ENCODE measurements at places on chromosomes 1 and 21.

DNA sequence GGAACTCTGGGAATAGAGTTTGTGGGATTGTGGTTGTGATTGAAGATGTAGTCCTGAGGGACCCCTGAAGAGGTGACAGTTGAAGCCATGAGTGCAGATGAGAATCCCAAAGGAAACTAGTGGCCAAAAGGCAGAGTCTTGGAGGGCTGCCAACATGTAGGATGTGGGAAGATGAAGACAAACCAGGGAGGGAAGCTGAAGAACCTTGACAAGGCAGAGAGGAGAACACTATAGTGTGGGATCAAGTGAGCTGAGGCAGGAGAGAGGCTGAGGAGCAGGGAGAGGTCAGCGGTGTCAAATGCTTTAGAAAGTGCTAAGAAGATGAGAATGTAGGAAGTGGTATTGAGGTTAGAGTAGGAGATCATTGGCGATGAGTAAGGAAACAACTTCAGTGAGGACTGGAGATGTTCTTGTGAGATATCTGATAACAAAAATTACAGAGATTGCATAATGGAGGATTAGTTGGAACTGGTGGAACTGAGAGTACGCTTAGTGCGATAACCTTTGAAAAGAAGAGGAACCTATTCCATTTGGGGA is 88.5 kb upstream of the VCAM1 start:
- no peak for DNase-seq

DNA sequence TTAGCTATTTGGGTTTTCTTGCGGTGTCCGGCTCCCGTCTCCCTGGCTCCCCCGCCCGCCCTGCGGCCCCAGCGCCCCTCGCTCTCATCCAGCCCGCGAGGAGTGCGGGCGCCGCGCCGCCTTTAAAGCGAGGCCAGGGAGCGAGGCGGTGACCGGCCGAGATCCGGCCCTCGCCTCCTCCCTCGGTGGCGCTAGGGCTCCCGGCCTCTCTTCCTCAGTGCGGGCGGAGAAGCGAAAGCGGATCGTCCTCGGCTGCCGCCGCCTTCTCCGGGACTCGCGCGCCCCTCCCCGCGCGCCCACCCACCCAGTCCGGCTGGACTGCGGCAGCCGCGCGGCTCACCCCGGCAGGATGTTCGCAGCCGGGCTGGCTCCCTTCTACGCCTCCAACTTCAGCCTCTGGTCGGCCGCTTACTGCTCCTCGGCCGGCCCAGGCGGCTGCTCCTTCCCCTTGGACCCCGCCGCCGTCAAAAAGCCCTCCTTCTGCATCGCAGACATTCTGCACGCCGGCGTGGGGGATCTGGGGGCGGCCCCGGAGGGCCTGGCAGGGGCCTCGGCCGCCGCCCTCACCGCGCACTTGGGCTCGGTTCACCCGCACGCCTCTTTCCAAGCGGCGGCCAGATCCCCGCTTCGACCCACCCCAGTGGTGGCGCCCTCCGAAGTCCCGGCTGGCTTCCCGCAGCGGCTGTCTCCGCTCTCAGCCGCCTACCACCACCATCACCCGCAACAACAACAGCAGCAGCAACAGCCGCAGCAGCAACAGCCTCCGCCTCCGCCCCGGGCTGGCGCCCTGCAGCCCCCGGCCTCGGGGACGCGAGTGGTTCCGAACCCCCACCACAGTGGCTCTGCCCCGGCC is 492 bp downstream of the HLX start:
- peak; percentile 55 for DNase-seq

DNA sequence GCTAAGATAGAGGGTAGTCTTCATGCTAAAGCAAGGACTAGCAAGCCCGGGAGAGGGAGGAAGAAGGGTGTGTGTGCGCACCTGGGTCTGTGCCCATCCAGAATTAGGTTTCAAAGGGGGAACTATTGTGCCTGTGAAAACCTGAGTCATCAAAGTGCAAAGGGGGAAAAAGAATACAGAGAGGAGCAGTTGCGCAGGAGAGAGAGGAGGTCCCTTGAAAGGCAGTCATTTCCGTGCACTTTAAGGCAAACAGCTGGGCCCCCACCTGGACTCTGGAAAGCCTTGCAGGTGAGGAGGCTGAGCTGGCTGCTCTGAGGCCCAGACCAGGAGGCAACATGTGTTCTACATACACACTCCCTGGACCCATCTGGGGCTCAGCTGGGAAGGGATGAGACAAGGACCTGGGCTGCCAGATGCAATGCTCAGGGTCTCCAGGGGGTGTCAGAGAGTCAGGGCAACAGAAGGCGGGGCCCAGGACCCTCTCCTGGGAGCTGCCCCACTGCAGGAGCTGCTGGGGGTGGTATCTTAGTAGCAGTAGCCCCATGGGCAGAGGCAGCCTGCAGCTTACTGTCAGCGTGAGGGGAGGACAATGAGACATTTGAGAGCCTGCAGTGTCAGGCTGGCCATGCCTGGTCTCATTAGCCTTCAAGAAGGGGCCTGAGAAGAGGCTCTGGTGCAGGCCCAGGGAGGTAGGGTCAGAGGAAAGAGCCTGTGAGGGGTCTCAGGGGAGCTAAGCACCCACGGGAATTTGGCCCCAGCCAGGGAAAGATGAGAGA is 14.3 kb downstream of the PROK1 start:
- no peak for DNase-seq

DNA sequence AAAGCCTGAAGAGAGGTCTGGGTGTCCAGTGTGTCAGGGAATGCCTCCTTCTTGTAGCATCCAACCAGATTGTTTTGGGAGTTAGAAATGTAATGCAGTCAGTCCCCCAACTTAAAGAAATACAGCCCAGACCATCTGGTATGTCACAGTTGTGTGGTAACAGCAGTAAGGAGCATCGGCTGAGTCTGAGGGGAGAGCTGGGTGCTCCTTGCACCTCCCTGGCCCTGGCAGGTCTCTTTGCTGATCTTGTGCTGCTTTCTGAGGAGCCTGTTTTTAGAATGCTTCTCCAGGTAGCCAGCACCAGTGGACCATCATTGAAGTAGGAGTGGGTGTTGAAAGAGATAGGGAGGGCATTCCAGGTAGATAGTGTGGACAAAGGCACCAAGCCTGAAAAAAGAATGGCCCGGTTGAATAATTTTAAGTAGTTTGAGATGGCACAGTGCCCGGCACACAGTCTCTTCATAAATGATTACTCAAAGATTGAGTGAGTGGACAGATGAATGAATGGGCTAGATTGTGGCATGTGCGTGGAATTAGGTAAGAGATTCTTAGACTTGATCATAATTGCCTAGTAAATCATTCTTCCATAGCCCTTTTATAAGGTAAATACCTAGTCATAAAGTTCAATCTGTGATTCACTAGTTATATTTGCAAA is 46.5 kb downstream of the LAMC1 start:
- DNase-seq = no peak

GRCh38 chr21:43691086-43691795 is 27.7 kb upstream of the PDXK start:
- DNase-seq = no peak

DNA sequence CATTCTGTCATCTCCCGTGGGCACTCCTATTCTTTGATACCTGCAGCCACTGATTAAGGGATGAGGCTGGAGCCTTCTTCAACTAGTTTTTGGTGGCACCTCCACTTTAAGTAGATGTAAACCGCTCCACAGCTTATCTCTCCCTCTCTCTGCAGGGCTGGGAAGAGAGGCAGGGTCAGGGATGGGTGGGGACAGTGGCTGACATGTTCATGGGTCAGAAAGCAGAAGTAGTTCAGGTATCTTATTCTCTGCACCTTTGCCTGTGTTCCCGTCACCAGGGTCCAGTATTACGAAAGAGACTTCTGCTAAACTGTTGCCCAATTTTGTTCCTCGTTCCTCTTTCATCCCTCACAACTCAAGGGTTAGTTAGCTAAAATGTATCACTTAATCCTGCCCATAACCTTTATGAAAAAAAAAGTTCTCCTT is 51.7 kb upstream of the EDEM3 start:
- no peak for DNase-seq

DNA sequence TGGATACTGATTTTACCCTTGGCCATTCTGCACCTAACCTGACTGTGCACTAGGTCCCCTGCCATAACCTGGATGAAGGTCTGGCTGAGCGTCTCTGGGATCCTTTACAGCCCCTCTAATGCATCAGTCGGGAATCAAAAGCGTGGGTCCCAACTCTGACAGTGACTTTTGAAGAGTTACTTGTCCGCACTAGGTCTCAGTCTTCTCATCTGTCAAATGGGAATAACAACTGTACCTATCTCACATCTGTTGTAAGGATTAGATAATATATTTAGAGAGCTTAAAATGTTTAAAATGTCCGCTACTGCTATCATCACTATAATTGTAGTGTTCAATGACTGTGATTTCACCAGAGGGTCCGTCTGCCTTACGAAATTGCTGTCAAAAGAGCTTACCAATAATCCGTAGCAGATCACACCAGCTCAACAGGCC is 746 bp downstream of the TADA1 start:
- no peak for DNase-seq

- no peak for DNase-seq
Observed at GRCh38 chr1:91799863-91800262, 86.1 kb downstream of the TGFBR3 start.

DNA sequence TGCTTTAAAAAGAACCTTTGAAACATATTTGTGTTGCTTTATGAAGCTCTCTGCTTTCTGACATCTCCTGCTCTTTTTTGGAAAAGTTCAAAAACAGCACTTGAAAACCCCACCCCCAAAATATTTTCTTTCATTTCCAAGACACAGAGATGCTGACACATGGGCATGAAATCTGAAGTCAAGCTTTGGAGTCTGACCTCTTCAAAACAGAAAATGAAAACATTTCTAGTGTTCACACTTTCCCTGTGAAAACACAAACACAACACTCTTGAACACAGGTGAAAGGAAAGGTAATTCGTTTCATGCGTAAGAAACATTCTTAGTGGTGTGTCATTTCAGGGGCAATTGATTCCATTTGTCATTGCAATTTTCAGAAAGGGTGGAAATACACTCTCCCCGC is 10.8 kb downstream of the NGF start:
- no peak for DNase-seq

DNA sequence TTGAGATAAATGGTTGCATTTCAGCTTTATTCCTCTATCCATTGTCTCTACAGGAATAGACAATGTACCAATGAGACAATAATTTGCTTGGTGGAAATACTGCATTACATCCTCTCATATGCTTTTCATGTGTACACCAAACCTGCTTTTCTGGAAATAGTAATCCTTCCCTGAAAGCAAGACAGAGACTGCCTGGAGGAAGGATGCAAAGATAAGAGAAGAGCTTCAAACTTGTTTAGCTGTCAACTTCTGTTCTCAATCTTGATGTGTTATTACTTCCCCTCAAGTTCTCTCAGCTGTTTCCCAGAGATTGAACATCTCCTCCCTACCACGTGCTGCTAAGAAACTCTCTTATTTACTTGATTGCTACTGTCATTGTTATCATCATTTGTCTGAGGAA is 1125.4 kb upstream of the TMPRSS15 start:
- no peak for DNase-seq

DNA sequence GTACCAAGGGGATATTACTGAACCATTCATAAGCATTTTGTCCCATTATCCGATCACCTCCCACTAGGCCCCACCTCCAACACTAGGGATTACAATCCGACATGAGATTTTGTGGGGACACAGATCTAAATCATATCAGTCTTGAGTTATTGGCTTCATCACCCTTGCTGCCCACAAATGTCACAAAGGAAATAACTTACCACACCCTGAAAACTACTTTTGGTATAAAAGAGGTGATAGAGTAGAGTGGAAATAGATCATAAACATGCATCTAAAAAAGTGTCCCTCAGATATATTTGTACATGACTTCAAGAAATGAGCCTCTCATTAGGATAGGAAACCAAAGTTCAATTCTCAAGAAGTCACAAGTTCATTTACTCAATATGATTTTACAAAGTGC is 22.6 kb upstream of the FCRL3 start:
- DNase-seq = no peak

DNA sequence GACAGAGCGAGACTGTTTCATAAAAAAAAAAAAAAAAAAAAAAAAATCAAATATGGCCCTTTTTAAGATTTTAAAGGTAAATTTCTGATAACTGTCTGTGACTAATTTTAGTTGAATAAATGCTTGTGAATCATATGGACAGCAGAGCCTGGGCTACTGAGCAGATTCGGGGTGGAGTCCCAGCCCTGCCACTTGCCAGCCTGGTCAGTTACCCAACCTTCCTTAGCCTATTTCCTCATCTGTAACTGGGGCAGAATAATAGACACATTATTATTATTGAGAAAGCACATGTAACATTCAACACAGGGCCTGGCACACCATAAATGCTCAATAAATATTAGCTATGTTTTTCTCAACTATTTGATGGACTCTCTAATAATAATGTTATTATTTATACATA is 11.2 kb upstream of the H3-3A start:
- DNase-seq = no peak

DNA sequence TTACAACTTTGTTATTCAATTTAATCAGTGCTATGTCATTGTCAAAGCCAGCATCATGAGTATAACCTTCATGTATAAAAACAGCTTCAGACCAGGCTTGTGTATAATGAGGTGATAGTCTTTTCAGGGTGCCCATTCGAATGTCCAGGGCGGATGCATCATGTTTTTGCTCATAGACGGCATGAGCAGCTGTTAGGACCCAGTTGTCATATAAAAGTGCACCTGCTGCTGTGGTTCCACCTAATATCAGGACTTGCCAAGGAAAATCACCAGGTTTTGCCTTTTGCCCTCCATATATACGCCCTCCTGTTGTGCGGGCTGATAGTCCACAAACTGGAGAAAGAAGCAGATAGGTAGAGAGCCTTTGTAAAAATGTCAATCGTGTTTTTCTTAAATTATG is 14.9 kb downstream of the TARDBP start:
- DNase-seq = no peak

DNA sequence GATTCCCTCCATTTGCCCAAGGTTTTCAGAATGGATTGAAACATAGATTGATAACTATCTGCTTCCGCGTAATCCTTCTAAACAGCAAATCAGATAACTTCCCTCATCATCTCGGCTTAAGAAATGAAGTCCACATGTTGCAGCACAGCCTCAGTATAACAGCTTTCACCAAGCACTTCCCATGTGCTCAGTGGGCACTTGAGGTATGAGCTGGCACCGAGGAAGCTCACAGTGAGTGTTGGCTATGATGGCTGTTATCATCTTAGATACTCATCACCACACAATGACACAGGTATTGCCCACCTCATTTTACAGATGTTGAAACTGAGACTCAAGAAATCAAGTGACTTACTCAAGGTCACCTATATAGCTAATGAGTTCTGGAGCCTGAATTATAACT is 43.2 kb downstream of the RCSD1 start:
- no peak for DNase-seq

- no peak for DNase-seq
Observed at GRCh38 chr1:84998642-84999280, 1.8 kb upstream of the MCOLN2 start.

GRCh38 chr1:40423264-40423642 is 27.0 kb upstream of the ZFP69B start:
- DNase-seq = no peak

DNA sequence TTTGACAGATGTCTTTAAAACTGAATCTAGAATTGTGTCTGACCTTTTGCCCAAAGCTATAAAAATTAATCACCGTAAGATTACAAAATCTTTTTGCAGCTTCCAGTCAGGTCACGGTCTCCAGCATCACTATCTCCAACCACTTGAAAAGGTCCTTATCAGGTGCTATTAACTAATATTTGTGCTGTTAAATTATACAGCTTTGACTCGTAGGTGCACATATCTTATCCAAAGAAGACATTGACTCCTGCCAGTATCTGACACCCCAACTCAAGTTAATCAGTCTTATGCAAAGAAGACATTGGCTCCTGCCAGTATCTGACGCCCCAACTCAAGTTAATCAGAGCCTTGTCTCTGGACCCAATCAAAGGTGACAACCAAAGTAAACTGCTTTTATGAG is 19.9 kb upstream of the LYPD8 start:
- no peak for DNase-seq

Data from NCI-H1417 treated with DMSO at 0.1 percent for 48 hours (cell line).